ENCODE measurements at places on chromosomes 16 and 17.

- no peak for DNase-seq
Measured at GRCh38 chr17:69232650-69233049, 4.0 kb upstream of the ABCA10 start.

DNA sequence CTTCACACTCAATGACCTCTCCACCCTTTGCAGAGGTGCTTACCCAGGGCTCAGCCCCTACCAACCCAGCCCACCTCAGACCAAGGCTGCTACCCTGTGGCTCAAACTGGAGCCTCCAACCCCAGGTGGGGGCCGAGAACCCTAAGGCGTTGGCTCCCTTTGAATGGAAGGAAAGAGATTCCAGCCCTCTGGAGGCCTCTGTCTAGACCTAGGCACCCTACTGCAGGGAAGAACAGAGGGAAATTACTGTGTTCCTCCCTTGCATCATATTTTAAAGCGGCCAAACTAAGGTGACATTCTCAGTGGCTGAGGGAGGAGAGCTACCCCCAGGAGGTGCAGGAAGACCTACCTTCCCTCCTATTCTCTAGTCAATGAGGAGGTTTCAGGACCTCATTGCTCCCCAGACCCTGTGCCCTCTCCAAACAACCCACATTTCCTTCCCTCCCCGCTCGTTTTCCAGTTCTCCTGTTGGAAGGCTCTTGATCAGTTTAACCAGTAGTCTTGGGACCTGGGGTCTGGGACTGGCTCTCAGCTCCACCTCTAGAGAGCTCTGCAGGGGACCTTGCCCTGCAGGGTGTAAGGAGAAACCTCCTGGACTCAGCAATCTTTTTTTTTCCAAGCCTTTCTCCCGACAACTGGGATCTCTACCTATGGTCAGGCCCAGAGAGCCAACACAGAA is 5.5 kb upstream of the HOXB8 start:
- no peak for DNase-seq

DNA sequence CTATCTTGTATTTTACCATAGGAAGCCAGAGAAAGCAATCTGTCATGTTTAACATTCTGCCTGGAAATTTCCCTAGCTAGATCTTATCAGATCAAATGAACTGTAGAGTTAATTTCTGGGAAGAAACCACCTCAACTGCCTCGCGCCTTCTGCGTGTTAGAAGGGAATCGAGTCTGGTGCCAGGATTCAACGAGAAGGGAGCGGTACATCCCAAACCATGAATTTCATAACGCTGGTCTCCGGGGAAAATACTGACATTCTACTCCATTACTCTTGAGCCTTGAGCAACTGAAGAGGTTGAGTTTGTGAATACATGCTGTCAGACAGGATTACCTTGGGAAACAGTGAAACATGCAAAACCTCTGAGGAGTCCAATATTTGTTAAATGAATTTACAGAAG is 35.2 kb downstream of the MPHOSPH6 start:
- DNase-seq = no peak

DNA sequence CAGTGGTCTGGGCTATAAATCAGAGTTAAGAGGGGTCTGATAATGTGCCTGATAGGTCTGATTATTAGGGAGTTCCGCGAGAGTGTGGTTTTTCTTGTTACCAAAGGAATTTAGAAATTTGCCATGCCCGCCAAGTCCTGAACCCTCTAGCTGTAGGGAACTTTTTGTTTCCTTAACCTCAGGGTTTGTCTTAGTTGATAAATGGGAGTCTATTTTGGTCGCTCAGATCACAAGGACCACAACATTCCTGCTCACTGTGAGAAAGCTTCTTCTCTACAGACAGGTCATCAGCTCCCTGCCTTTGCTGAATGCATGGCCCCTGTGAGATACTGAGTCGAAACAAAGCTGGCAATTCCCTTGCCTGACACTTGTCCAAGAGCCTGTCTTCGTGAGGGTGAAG is 497.8 kb downstream of the HS3ST4 start:
- DNase-seq = no peak

DNA sequence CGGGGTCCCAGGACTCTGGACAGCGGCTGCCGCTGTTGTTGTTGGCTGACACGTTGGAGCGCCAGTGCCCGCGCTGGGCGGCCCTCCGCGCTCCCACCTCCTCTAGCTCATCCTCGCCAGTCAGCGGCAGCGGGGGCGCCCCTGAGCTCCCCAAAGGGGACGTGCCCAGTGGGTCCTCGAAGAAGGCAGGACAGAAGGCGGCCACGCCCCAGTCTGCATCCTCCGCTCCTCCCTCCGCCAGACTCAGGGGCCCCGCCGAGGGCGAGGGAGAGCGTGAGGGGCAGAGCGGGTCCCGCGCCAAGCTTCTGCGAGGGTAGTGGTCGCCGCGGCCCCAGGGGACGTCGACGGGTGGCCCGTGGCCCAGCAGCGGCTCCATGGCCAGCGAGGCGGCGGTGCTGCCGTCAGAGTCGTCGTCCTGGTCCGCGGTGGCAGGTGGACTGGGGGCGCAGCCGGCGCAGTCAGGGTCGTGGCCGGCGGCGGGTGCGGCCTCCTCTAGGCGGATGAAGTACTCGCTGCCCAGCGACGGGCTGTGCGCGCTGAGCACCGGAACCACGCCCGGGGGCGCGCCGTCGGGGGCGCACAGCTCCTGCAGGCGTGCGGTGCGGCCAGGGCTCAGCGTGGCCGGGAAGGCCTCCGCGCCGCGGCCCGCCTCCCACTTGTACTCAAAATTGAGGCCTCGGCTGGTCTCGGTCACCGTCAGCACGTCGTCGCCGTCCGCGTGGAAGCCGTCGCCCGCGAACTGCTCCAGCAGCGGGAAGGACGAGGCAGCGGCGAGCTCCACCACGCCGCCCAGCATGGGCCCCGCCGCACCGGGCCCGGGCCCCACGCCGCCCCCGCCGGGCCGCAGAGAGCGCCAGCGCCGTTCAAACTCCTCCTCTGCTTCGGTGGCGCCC is 43.2 kb upstream of the PVALEF start:
- no peak for DNase-seq

GRCh38 chr17:48125829-48126531 is 18.4 kb downstream of the SNX11 start:
- no peak for DNase-seq

DNA sequence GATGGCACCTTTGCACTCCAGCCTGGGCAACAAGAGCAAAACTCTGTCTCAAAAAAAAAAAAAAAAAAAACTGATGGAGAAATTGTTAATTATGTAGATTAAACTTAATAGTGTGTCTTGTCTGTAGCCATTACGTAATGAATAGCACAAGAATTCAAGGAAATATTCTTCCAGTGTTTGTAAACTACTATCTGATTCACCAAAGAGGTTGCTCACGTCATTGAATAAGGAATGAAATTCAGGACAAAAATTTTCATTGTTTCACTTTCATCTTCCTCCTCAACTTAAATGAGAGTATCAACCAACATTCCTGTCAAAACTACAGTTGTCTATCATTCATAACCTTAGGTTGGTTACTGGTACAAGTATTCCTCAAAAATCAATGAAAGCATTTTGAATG is 30.7 kb upstream of the MYO18A start:
- DNase-seq = no peak

- DNase-seq = no peak
Measured at GRCh38 chr16:78254841-78255240, 155.4 kb downstream of the WWOX start.

All from stimulated activated CD8-positive, alpha-beta memory T cell treated with anti-CD3 and anti-CD28 coated beads, Interleukin-7, amount 100 ng/mL, for 4 hours (primary cell).